ENCODE measurements at places on chromosomes 5 and 9.

DNA sequence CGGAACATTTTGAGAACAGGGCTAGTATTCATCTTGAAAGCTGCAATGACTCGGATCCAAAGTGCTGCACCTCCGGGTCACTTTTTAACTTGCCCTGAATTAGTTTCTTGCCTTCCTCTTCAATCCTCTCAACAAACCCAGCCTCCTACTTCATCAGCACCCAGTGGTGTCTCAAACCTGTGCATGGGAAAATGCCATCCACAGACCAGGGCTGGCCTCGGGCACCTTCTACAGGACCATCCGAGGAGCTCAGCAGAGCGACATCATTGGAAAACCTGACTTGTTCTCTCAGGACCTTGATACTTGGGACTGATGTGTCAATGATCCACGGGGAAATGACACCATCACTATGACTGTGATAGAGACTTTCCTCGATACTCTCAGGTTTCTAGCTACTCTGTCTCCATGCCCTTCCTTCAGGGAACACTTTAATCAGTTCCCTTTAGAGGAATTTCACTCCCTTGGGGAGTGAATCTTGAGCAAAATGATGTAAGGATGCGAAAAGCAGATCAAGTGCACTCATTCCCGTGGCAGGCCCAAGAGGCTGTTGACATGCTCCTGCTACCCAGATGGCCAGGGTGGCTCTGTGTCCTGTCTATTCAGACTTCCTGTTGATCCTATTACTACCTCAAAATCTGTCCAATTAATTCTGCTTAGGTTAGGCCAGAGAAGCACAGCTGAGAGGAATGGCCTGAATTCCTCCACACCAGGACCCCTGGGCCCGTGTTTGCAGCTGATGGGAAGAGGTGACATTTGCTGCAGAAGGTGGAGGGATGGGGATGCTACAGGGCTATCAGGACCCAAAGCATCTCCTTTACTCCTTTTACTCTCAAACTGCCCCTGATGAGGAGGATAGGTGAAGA is 96.5 kb upstream of the SLC25A48 start:
- no peak for DNase-seq

DNA sequence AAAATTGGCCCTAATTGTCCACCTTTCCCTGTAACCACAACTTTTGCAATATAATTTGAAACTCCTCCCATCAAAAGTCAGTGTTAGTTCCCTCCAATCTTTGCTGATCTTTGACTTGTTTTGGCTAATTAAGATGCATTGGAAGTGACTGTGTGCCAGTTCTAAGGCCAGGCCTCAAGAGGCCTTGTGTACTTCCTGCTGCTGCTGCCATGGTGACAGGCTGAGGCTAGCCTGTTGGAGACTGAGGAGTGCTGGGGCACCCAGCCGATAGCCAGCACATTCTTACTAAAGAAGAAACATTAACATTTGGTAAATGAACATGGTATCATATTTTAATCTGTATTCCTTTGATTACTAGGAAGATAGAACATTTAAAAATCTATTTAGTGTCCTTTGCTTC is 86.5 kb downstream of the SREK1 start:
- DNase-seq = no peak

DNA sequence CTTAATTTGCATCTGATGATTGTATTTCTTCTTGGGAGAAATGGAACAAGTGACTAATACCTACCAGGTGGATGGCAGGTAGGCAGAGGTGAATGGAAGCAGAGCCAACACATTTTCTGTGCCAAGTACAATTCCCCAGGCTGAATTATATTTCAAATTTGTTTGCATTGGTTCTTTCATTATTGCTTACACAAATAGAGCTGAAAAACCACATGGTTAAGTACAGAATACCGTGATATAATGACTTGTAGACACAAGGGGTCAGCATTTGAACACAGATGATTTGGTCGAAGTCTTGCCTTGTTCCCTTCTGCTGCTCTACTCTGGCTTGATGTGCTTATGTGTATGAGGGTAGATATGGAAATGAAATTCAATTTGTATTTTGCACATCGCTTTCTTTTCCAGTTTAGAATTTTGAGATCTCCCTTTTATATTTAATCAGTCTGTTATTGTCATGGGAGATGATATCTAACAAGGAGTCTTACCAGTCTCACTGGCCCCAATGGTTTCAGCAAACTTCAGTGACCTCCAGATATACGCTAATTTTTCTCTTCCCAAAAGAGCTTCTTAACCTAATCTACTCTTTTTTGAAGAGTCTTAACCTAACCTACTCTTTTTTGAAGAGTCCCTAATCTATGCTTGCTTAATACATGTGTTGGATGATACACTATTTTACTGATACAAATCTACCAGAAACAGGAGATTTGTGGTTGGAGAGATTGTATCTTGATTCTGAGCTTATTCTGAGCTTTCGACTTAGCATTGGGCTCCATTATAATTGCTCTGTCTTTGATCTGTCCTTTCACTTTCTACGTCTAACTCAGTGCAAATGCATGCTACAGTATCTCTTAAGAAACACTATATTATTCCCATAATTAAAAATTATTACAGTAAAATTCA is 88.1 kb downstream of the PCSK1 start:
- DNase-seq = peak; percentile 47

DNA sequence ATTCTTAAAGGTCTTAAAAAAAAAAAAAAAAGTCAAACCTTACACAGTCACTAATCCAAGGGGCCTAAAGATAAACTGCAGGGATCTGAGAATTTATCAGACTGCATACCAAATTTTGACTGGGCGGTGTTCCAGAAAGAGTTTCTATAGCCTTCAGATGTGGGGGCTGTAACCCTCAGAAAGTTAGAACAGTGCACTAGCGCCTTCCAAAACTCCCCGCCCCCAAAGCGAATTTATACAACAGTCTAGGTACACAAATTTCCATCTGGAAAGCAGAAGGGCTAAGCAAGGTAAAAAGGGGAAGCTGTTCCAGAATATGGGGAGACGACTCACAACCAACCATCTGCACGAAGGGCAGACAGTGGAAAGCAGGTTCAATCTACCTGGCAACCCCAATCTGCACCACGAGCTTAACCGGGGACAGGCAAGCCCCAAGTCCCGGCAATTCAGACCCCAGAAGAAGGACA is 813 bp downstream of the ERMP1 start:
- no peak for DNase-seq

GRCh38 chr9:112753725-112754124 is 3.2 kb downstream of the SNX30 start:
- peak; percentile 83 for DNase-seq

DNA sequence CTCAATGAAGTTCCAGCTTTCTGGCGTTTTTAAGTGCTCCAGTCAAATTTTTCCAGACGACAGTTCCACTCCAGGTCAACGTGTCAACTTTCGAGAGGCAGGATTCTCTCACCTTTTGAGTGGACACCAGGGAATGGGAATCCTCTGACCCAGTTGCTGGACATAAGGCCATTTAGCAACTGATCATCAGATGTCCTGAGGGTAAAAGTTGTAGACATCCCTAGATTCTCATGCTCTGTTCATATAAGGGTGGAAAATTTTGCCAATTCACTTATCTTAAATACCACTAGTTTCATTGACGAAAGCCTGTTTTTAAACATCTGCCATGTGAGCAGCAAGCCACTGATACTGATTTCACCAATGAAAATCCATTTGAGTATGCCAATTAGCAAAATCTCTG is 275.5 kb downstream of the MAST4 start:
- DNase-seq = no peak

GRCh38 chr9:111158363-111158762 is 120.1 kb upstream of the LPAR1 start:
- no peak for DNase-seq

GRCh38 chr5:141771562-141771961 is 89.5 kb upstream of the ARAP3 start:
- DNase-seq = no peak

DNA sequence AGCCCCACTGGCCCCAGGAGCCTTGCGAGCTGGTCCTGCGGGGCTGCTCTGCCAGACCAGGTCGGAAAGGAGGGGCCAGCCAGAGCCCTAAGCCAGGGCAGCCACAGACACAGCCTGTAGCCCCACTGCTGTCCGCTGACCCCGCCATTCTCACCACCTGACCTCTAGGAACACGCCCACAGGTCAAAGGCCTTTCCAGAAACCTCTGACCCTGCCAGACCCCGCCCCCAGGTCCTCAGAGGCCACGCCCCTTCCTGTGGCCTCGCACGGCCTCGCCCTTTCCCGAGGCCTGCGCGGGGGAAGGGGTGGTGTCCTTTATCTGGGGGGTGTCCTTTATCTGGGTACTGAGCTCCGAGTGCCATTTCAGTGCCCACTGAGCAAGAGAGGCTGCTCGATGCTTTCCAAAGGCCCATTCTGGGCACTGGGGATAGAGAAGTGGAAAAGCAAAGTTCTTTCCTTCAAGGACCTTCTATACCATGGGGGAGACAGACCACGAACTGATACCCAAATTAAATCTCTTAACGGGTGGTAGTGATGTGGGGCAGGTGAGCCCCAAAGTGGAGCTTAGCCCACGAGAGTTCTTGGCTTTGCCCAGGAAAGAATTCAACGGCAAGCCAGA is 46.5 kb downstream of the P4HA2 start:
- no peak for DNase-seq

GRCh38 chr9:98031935-98032334 is 24.6 kb upstream of the NANS start:
- DNase-seq = peak; percentile 49

- no peak for DNase-seq
Measured at GRCh38 chr9:70060883-70061507, 17.3 kb downstream of the MAMDC2 start.
